Fibroblast of upper back skin (primary cell): ENCODE measurements at places on chromosomes 2 and 18.

DNA sequence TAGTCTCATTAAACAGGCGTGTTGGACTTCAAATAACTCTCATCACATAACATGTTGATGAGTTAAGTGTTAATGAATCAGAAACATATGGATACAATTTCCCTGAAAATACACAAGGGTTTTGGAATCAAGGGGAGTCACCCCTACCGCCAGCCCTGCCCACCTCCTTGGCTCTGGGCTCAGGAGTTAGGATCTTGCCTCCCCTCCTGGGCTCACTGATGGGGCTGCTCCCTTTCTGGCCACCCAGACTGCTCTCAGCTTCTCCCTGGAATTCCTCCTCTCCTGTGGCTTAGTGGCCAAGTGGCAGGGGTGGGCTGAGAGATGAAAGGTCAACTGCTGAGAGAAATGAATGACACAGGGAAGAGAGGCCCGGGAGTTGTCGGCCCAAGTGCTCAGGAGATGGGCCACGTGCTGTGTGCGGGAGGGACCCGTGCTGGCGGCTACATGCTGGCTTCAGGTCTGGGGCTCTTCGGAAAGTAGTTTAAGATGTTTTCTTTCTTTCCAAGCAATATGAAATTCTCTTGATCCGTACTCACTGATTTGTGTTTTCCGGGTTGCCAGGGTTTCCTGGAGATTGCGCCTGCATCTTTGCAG is 55.8 kb upstream of the TNP1 start:
- no peak for DNase-seq

DNA sequence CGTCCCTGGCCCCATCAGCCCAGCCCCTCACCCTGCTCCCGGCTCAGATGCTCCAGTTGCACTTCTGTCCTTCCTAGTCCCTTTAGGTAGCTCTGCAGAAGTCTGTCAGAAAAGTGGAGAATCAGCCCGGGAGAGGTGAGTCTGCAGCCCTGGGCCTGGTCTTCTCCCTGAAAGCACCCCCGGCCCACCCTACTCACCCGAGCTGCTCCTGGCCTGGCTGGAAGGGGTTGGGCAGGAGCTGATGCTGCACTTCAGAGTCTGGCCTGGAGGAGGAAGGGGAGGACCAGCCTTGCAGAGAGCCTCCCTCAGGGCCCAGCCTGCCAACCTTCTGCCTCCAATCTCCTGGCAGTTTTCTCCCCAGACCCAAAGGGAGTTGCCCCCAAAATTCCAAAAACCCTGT is 15.8 kb downstream of the KHK start:
- no peak for DNase-seq

- DNase-seq, result no peak
These were observed at the start of gene CAPN13 for GRCh38 chr2:30807249-30807648. TSS of gene CAPN13 (minus strand) at chr2:30807446. CDS start at chr2:30787325, 20,121 bp downstream.

GRCh38 chr2:36561237-36561944 is 36.6 kb downstream of the FEZ2 start:
- peak; percentile 95 for DNase-seq

- DNase-seq, result no peak
These were observed 45.5 kb downstream of the TMEM18 start for GRCh38 chr2:631741-632140.
